Activated gamma-delta T cell treated with anti-CD3 and anti-CD28 coated beads, Interleukin-2, amount 50 U/mL, for 16 hours (primary cell): ENCODE measurements at places on chromosomes 1 and 21.
A peak's percentile ranks its signal among the peaks of the same experiment; 100 is the strongest.

DNA sequence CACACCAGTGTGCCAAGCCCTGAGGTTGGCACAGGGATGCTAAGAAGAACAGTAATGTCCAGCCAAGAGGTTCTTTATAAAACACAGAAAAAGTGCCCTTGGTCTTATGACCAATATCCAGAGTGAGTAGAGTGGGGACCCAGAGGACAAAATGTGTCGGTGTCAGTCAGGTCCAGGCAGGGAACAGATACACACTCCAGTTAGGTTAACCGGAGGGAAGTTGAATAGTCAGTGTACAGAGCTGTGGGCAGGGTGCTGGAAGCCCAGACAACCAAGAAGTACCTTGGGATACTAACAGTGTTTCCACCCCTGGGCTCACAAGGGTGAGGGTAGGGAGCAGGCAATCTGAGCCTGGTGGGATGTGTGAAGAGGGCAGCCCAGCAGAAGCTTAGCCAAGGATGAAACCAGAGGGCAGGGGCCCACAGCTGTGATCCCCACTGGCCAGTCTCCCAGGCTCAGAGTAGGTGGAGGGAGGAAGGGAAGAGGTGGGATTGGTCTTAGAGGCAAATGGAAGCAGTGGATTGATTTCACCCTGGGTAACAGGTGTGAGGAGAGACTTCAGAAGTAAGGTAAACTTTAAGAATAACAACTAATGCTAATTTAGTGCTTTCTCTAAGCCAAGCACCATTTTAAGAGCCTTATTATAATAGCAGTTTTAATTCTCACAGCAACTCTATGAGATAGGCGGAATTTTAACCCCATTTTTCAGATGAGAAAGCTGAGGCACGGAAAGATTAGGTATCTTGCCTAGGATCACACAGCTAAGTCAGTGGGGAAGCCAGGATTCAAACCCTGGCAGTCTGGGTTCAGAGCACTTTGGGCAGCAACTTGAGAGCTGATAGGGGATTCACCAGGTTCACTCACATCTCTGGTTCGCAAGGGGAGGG is 143.4 kb upstream of the HOOK1 start:
- no peak for DNase-seq

DNA sequence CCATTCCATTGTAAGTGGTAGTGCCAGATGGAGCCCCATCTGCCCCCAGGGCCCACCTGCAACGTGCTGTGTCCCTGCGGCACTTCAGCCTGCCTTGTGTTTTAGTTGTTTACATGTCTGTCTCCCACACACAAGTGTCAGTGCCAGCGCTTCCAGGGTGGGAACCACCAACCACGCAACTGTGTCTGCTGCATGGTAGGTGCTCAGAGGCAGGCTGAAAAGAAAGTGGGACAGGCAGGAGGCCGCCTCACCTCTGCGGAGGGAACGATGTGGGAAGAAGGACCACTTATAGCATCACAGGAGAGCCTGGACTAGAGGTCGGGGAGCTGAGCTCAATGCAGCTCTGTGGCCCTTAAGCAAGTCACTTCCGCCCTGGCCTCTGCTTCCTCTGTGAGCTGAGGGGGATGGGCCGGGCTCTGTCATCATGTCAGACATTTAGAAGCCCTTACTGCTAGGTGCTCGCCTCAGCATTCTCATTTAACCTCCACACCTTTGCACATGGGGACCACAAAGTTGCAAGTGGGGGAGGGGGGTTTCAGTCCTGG is 17.9 kb downstream of the SLC9A1 start:
- peak; percentile 71 for DNase-seq

- no peak for DNase-seq
Measured at GRCh38 chr1:20964540-20965484, 177.7 kb upstream of the HP1BP3 start.

- no peak for DNase-seq
Measured at GRCh38 chr1:234690872-234691271, 80.9 kb upstream of the IRF2BP2 start.

GRCh38 chr1:192808163-192808517 is 699 bp upstream of the RGS2 start:
- DNase-seq, result no peak

DNA sequence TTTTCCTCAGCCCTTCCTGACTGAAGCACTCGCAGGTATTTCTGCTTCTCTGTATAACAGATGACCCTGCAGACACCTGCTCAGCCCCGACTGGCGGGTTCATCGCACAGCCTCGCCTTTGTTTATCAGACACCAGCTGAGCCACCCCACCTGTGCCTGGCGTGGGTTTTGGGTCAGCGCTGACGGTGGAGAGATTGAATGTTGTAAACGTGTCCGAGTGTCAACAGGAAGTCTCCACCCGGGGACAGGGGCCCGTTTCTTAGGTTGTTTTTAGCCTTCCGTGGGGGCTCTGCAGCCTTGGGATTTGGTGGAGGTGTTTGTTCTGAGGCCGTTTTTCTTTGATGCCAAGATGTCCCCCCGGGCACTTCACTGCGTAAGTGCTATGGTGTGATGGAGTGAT is 60.1 kb downstream of the COL18A1 start:
- DNase-seq, result no peak

DNA sequence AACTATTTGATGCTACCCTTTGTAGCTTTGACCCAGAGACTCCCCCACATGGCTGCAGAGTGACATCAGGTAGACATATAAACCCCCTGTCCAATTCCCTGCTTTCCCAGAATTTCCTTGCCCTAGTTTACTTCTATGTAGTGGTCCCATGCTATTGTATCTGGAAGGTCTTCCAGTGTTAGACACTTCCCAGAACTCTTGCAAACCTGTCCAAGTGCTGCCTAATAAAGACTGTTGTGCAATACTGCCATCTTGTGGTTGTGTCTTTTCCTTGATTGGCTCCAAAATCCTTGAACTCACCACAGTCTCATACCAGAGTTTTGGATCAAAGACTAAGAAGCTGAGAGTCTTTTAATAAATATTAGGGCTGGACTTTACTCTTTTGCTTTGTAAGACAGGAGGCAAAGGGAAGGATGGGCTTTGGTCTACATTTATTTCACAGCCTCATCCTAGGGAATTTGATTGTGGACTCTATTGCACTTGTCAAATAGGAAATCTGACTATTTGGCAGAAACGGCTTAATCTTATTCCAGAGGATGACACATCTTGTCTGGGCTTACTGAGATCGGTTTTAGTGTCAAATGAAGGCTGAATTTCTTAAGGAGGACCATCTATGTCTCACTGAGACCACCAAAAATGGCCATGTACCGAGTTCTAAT is 169.9 kb downstream of the LRRC7 start:
- DNase-seq, result no peak

DNA sequence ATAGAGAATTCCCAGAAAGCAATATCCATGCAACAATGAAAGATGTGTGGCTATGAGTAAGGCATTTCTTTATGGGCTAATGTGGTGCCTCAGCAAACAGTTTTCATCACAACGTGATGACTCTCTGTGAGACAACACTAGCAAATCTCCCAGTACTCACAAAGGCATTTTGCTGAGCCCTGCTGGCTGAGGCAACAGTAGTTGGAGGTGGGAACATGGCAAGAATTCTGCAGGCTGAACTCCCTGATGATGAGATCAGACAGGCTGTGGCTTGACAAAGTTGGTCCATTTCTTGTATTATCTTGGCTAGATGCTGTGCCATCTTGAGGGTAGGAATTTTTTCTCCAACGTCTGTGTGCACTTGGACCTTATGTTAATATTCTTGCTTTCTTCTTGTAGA is 24.6 kb downstream of the PROX1 start:
- DNase-seq, result no peak

DNA sequence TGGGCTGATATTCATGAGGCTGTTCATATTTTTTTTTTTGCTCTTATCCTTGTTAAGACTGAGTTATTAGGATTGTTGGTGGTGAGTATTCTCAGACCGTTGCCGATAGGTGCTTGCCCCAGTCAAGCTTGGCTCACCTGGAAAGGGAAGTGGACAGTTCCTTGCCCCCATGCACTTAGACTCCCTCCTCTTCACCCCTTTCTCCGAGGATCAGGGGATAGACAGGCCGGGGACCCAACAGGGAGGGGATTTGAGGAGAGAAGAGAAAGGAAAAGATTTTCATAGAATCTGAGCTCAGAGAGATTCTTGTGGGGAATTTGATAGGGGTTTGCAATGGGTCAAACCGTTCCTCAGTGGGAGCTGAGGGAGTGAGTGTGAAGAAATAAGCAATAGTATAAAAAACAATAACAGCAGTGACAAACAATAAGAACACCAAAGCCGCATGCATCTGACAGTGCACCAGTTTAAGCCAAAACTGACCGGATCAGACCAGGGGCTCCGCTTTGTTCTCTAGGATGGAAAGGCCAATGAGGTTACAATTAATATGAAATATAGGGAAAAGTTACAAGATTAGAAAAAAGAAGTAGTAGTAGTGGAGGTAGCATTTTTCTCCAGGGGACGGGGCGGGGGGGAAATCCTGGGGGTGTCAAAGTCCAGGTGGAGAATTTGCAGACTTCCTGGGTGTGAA is 8.9 kb downstream of the PAX7 start:
- DNase-seq, result no peak

- no peak for DNase-seq
Measured at GRCh38 chr1:29239142-29239541, 2.8 kb downstream of the PTPRU start.

- no peak for DNase-seq
Measured at GRCh38 chr1:248860007-248860406, 1.1 kb upstream of the ZNF692 start.

GRCh38 chr21:17795146-17796036 is 23.8 kb downstream of the C21orf91 start:
- no peak for DNase-seq

- DNase-seq, result no peak
Measured at GRCh38 chr21:15190412-15190811, 125.6 kb upstream of the NRIP1 start.

DNA sequence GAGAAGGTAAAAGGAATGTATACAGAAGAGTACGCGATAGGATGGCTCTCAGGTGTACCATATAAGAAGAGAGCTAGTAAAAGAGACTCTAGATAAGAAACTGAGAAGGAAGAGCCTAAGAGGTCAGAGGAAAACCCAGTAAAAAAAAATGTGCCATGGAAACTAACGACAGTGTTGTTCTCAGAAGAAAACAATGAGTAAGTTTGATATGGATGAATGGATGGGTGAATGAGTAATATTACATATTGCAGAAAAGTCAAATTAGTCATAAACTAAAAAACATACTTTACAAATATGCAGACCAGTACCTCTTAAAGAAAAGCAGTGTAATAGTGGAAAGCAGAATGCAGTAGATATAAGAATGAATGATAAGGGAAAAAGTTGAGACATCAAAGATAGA is 316.2 kb downstream of the HMCN1 start:
- no peak for DNase-seq

DNA sequence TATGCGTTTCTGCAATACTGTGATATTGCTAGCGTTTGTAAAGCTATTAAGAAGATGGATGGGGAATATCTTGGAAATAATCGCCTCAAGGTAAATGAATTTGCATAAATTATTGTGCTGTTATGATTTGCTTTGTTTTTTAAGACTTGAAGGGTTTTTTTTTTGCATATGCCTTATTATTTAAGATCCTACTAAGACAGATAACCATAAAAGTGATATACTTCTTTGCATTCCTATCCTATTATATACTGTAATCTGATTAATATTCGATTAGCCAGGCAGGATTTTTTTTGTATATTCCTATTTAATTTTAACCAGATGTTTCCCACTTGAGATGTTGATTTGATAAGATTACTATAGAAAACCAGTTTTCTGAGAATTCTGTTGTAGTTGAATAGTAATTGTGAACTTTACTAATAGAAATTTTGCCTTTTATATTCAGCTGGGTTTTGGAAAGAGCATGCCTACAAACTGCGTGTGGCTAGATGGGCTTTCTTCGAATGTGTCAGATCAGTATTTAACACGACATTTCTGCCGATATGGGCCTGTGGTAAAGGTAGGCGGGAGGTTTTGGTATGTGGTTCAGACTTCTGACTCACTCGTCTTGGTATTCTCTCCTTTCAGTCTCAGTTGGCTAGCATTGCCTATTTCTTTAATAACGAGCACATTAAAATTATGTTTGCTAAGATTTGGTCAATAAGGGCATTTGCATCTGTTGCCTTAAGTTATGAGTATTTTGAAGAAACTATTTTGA is 56.8 kb downstream of the ZBTB17 start:
- DNase-seq, result peak; percentile 59

- DNase-seq, result no peak
Measured at GRCh38 chr1:42586016-42586415, 72.2 kb upstream of the PPIH start.

DNA sequence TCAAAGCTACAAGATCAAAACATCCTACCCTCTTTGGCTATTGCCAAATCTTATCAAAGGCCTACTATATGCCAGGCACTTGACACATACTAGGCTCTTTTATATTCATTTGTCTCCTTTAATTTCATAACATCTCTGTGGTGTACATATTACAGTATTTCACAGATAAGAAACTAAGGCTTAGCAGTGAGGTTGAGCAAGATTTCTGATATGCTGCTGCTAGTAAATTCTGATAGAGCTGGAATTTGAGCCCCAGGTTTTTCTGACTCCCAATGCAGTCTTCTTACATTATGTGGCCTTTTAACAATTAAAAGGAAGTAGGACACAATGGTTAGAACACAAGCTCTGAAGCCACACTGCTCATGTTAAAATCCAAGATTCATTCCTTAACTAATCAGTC is 16.8 kb downstream of the CCDC185 start:
- no peak for DNase-seq

GRCh38 chr1:118323246-118323645 is 138.2 kb upstream of the SPAG17 start:
- no peak for DNase-seq

- no peak for DNase-seq
Measured at GRCh38 chr1:12475530-12475934, 142.5 kb downstream of the DHRS3 start.

DNA sequence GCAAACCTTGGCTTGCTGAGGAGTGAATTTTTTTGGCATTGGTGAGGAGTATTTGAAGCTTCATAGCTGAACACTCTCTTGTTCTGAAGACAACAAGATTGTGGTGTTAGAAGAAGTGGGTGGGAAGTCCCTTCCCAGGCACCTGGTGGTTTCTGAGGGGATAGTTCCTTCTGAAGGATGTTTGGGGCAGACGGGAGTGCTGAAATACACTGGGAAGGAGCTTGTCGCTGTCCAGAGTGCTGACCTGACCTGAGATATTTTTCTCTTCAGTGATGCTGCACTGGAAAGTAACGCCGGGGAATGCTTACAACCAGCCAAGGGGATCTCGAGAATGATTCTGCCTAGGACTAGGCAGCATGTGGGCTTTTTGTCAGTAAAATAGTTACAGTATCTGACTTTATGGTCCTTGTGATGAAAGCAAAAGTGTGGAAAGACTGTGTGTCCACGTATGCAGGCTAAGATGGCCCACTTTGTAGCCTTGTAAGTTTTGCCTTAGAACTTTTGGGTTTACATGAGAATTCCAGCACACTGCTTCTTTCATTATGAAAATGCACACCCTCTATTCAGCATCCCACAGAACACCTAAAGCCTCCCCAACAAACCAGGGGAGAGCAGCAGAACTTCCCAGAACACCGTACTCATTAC is 33.1 kb upstream of the NFASC start:
- DNase-seq, result no peak

DNA sequence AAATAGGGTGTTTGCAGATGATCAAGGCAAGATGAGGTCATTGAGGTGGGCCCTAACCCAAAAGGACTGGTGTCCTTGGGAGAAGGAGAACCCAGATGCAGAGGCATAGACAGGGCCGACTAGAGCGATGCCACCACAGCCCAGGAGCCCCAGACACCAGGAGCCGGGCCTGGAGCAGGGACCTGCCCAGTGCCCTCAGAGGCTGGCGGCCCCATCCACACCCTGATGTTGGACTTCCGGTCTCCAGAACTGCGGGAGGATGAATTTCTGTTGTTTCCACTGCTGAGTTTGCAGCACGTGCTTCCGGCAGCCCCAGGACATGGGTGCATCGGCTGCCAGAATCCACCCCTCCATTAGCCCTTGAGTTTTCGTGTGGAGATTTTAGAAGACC is 7.2 kb upstream of the ACTRT2 start:
- DNase-seq, result no peak
